Nucleus accumbens (tissue), 56 donors: ENCODE measurements at places on chromosomes 11 and 22.
A peak's percentile ranks its signal among the peaks of the same experiment; 100 is the strongest.

DNA sequence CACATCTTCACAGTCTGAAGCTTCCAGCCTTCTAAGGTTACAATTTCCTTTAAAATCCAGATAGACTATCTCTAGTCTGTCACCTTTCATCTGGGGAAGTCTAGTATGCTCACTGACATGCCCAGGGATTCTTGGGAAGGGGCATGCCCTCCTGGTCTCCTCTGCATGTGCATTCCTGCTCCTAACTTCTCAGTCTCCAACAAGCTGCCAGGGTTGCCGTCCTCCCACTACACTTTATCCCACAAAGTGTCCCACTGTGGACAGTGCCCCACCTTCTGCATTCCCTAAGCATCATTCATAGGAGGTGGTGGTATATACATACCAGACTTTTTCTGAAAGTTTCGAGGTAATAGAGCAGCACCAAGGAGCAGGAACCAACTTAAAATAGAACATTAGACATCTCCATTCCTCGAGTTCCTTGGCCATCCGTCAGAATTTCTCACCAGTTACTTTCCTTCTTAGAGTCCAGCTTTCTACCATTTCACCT, 28.7 kb downstream of the EIF3F start:
- no peak for DNase-seq

DNA sequence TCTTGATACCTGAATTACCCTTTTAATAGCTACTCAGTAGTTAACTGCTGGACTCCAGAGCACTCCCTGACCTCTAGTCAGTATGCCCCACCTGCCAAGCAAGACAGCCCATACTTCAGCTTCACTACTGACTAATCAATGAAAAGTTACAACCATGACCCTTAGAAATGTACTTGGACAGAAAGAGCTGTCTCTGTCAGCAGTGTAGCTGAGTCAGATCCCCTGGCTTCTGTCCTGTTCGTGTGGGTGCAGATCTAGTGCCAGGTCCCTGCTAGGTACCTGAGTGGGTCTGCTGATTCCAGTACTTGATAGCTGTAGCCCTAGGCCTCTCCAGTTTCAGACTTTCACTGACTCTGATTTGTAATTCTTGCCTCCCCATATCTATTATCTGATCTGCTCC, 265.8 kb upstream of the POU2AF2 start:
- DNase-seq = no peak

- no peak for DNase-seq
These were observed 76.0 kb downstream of the CWC15 start for GRCh38 chr11:94897330-94897768.

DNA sequence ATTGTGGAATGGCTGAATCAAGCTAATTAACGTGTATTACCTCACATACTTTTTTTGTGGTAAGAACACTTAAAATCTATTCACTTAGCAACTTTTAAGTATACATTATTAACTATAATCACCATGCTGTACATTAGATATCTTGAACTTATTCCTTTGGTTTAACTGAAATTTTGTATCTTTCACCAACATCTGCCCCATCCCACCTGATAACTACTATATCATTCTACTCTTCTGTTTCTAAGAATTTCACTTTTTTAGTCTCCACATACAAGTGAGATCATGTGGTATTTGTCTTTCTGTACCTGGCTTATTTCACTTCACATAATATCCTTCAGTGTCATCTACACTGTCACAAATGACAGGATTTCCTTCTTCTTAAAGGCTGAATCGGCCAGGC, 17.1 kb upstream of the VWA5A start:
- DNase-seq = no peak

- no peak for DNase-seq
These were observed 53.7 kb downstream of the TBC1D22A start for GRCh38 chr22:46815896-46816731.

DNA sequence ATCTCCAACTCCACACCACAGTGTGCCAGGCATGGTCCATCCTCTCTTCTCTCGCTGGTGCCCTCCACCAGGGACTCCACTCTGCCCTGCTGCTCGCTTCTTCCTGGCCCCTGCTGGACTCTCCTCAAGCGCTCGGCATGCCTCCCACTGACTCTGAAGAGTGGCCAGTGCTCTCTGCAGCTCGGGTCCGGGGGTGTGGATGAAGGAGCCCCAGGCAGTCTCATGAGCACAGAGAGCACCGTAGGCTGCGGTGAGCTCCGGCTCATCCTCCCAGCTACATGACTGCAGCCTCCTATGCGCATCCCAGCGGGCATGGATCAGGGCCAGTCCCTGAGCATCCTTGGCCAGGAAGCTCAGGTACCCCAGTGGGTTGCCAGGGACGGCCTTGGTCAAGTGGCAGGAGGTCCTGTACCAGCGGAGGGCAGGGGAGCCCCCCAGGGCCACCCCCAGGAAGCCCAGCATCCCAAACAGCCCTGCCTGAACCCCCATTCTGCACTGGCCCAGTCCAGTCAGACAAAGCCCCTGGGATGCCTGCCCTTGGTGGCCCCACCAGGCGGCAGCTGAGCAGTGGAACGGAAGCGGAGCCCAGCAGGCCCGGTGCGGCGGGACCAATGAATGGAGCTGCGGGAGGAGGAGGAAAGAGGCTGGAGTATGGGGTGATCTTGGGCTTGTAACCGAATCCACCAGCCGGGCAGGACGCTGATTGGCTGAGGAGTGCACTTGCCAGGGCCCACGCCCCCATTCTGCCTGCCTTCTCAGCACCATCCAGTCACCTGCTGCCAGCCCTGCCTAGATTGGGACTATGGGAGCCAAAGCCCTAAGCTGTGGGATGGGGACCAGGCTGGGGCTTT, at the start of gene PLA2G3:
PLA2G3 (minus strand) TSS at position 643 of the 851 bp plus-strand sequence; CDS start at position 489, 154 bp downstream.
- no peak for DNase-seq

- DNase-seq = no peak
These were observed 52.1 kb upstream of the NFRKB start for GRCh38 chr11:129947474-129947873.

DNA sequence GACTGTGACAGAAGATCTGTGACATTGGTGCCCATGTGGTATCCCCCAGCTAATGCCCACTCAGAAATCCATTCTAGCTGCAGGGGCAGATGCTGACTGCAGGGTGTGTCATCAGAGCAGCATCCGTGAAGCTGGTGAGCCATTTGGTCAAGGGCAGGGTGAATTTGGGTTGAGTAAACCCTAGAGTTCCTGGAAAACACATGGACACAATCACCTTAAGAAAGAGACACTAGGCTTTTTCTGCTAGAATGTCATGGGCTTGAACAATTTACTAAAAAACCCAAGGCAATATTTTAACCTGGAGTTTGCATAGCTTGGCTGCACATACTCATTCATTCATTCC, 100.0 kb downstream of the ADAMTS15 start:
- no peak for DNase-seq

GRCh38 chr22:47366026-47366767, 603.7 kb downstream of the TBC1D22A start:
- DNase-seq = no peak

GRCh38 chr22:31313366-31314147, 21.3 kb upstream of the PIK3IP1 start:
- DNase-seq = peak; percentile 80

DNA sequence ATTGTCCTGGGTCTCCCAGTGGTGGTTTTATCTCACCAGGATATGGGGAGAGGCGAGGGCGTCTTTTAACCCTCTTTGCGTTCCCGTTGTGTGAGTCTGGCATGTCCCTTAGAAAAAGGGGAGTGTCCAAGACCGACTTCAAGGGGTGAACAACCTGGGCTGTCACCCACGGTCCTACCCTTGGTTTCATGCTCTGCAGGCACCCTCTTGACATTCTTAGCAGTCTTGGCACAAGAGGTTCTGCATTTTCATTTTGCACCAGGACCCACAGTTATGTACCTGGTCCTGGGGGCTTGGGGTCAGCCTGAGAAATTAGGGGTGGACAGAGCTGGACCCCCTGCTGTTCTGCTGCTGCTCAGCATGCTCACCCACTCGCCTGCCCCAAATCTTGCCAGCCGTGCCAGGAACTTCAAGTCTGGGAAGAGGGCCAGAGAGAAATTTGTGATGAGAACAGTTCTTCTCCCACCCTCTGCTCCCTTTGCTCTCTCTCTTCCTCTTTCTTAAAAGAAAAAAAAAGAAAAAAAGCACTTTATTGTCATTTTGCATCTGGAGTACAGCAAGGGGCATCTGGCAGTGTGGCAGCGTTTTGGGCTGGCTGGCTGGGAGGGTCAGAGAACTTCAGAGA, 471.2 kb downstream of the MIAT start:
- no peak for DNase-seq

GRCh38 chr11:128598506-128599150, 11.3 kb upstream of the ETS1 start:
- DNase-seq = no peak

GRCh38 chr11:72614381-72614780, 59.8 kb downstream of the PDE2A start:
- DNase-seq = no peak

GRCh38 chr11:132519241-132519815, 1013.0 kb downstream of the OPCML start:
- no peak for DNase-seq

- DNase-seq = no peak
These were observed 71.0 kb downstream of the PARVA start for GRCh38 chr11:12448131-12448939.

DNA sequence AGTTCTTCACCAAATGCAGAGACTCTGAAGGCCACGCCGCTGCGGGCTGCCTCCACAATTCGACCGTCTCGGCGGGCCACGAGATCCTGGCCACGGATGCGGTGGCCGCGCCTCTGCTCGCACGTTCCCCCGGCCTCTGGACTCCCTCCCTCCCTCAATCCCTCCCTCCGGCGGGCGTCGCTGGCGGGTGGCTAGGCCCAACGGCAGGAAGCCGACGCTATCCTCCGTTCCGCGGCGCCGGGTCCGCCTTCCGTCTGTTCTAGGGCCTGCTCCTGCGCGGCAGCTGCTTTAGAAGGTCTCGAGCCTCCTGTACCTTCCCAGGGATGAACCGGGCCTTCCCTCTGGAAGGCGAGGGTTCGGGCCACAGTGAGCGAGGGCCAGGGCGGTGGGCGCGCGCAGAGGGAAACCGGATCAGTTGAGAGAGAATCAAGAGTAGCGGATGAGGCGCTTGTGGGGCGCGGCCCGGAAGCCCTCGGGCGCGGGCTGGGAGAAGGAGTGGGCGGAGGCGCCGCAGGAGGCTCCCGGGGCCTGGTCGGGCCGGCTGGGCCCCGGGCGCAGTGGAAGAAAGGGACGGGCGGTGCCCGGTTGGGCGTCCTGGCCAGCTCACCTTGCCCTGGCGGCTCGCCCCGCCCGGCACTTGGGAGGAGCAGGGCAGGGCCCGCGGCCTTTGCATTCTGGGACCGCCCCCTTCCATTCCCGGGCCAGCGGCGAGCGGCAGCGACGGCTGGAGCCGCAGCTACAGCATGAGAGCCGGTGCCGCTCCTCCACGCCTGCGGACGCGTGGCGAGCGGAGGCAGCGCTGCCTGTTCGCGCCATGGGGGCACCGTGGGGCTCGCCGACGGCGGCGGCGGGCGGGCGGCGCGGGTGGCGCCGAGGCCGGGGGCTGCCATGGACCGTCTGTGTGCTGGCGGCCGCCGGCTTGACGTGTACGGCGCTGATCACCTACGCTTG, at the start of gene FUT4:
FUT4 (plus strand) TSS at position 227 of the 951 bp plus-strand sequence; CDS start at position 440, 213 bp downstream.
- DNase-seq = peak; percentile 74

- no peak for DNase-seq
These were observed 9.1 kb upstream of the RAC2 start for GRCh38 chr22:37253126-37253660.

GRCh38 chr11:85694385-85694980, 8.5 kb upstream of the CCDC89 start:
- DNase-seq = no peak

DNA sequence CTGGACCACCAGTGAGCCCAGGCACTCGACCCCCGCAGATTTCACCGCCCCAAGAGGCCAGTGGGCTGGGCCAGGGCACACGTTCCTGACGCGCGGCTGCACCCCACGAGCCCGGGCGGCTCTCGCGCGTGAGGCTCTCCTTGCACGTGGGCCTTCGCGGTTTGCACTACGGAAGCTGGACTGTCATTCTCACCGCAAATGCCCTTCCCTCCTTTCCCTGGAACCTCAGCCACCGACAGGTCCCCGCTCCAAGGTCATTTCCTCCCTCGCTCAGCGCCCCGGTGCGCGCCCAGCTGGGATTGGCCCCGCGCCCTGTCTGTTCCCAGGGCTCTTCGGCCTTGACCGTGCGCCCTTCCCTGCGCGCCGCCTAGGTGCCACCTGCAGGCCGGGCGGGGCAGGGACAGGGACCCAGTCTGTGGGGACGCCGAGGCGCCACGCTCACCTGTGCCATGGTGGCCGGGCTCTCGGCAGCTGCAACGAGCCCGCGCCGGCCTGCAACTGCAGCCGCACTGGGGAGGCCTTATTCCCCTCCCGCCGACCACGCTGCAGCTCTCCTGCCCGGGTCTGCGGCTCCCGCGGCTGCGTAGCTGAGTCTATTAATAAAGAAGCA, 2.1 kb upstream of the CPT1A start:
- DNase-seq = no peak
